CD4-positive, alpha-beta T cell treated with Interleukin-1 beta for 1 hour (primary cell): ENCODE measurements at places on chromosomes 2 and 18.

- DNase-seq: no peak
Observed at GRCh38 chr2:206435742-206436141, 7.6 kb upstream of the ADAM23 start.

GRCh38 chr2:200352636-200353035 is 46.1 kb downstream of the SPATS2L start:
- no peak for DNase-seq

DNA sequence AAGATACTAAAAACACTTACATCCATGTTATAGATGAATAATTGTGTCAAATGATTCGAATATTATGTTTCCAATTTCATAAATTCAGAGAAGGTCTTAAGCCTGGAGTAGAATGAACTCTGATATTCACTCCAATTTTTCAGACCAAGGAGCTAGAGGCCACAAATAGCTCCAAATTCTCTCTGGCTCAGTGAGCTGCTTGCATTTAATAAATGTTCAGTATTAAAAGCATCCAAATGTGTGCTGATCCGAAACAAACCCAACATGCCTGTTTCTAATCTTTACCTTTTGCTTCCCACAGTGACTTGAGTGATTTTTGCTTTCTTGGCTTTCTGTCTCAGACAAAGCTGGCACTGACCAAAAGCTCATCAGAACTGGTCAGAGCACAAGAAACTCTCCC is 291.4 kb downstream of the CCDC85A start:
- DNase-seq: no peak

DNA sequence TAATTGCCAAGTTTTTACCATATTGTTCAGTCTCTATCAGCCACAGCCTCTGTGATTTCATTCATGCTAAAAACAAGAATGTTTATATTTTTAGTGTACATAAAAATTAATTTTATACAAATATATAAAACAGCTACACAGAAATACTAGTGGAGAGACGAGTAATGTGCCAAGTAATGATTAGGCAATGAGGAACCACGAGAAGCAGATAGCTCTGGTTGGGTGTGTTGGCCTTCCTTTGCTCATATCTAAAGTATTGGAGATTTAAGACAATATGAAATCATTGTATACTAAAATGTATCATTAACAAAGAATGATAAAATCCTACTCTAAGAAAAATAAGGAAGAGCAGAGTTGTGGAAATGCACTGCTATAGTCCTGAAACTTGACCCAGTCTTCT is 326.7 kb downstream of the AGAP1 start:
- no peak for DNase-seq

GRCh38 chr2:13193900-13194299 is 477.2 kb downstream of the TRIB2 start:
- DNase-seq: no peak

GRCh38 chr2:24515831-24516230 is 24.8 kb downstream of the NCOA1 start:
- no peak for DNase-seq

DNA sequence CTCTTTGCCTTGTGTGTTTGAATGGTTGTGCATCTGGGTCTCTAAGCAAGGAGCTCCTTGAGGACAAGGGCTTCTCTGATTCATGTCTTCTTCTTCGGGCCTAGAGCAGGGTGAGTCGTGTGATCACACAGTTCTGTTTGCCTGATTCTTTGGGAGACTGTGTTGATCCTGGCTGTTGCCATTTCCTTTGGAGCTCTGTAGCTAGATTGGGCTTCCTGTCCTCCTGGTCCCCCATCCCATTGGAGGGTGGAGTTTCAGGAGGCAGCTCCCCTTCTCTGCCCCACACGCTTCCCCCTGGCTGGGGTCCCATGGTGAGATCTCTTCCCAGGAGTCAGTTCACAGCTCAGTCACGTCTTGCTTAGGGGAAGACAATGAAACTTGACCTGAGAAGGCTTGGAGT is 92.8 kb downstream of the TRIB2 start:
- no peak for DNase-seq

DNA sequence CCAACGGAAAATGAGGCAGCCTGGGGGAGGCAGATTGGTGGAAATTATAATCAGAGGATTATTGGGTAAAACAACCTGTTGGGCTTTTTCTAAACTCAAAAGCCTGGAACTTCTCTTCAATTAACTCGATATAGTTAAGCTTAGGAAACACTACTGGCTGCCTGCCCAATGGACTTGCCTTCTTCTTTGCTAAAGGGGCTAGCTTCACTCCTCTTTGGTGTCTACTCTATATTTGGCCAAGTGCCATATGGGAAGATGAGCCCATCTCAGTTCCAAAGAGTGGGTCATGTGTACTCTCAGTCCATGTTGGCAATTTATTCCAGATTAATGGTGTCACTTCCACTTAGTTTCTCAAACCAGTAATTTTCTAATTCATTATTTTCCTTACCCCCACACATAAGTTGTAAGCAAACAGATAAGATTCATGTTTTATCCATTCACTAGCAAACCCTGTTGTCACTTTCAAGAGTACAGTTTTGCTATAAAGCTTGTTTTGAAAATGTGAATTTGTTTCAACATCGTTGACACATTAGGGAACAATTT is 34.3 kb downstream of the DARS1 start:
- no peak for DNase-seq

GRCh38 chr2:127414638-127415592 is 3.3 kb upstream of the PROC start:
- DNase-seq: no peak
